ENCODE measurements at places on chromosomes 5 and 9.

GRCh38 chr9:88934876-88935535 is 56.3 kb upstream of the S1PR3 start:
- DNase-seq: no peak

GRCh38 chr5:164233791-164234190 is 728.4 kb downstream of the MAT2B start:
- DNase-seq: no peak

DNA sequence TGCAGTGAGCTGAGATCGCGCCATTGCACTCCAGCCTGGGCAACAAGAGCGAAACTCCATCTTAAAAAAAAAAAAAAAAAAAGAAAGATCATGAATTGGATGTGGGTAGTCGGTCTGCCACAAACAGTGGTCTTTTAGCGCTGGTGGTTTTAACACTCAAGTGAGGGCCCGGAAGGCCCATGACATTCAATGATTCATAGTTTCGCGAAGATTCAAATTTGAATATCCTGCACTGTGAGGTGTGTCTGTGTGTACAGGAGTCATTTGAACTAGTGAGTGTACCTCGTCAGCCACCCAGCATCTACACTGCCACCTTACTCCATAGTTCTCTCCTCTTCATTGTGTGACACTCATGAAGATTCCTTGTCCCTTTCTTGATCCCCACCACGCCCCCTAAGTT is 41.3 kb downstream of the CFAP77 start:
- no peak for DNase-seq

- DNase-seq: no peak
These were observed 36.2 kb upstream of the ZNF366 start for GRCh38 chr5:72543365-72543764.

GRCh38 chr5:67693956-67694809 is 497.6 kb upstream of the CD180 start:
- DNase-seq: no peak

- DNase-seq: no peak
These were observed 7.1 kb downstream of the BBLN start for GRCh38 chr9:128167209-128167608.

- no peak for DNase-seq
These were observed 13.2 kb downstream of the CSF1R start for GRCh38 chr5:150073086-150073625.

DNA sequence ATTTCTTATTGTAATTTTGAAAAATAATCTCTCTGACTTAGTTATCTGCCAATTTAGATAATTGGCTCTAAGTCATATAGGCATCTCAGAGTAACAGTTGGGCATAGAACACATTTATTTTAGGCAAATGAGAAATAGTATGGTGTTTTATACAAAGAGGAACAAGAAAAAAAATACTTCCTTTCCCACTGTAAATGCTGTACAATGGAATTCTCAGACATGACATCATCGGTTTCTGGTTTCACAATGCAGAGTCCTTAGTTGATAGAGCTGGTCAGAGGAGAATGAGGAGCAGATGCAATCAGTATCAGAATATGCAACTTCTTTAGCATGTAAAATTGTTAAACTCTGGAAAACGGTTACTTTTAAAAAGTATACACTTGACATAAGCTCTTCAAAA is 49.4 kb downstream of the PLK2 start:
- no peak for DNase-seq

GRCh38 chr5:5287419-5287818 is 135.1 kb upstream of the ICE1 start:
- no peak for DNase-seq
